Activated CD8-positive, alpha-beta memory T cell treated with anti-CD3 and anti-CD28 coated beads, Interleukin-2, amount 10 ng/mL, durations not matched to agents 7 days and 5 days (primary cell): ENCODE measurements at places on chromosomes 6 and 20.
A peak's percentile ranks its signal among the peaks of the same experiment; 100 is the strongest.

DNA sequence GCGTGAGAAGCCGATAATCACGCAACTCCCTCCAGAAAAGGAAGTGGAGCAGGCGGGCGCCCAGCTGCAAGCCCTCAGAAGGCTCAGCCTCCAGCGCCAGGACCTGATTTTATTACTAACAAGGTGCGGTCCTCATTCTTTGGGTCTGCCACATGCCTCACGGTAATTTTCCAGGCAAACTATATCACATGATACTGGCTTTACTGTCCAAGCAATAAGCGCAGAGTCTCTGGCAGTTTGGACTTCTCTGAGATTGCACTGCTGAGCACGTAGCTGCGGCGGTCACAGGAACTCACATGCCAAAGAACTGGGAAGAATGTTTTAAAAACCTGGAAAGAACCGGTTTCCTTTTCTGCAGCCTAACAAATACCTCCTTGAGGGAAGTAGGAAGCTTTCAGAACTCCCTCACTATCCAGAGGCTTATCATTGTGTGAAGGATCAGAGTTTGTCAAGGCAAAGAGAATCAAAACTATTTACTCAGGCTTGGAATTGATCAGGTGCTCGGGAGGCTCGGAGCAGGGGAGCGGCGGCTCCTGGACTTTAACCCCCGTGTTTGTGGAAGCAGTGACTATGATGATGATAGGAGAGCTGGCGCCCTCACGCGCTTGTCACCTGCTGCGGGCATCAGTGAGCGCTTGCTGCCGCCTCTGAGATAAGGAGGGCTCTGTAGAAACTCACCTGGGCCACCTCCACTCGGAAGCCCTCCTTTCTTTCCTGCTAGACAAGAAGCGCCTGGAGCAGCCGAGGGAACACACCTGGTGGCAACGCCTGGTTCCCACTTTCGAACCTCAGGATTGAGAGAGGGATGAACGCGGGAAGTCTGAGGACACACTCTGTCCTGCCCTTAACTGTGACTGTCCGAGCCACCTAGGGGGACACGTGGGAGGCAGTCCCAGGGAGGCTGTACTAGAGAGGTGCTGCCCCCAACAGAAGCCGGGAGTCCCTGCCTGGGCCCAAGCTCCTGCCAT lies 27.2 kb upstream of the SYNJ2 start:
- DNase-seq, result no peak

DNA sequence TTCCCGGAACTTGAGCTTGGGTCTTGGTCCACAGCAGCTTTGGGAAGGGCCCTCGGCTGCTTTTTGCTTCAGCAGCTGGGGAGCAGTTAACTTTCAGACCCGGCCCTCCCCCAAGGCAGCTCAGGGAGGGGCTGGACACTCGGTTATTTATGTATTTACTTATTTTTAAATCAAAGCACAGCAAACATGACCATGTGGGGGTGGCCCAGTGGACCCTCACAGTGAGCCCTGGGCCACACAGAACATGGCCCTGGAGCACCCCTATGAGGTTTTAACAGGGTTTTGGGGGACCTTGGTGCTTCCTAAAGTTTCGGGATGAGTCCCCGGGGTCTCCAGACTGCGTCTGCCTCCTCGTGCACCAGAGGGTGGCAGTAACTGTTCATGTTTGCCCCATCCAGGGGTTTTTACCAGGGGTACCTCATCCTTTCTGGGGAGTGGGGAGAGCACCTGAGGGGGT lies 26.6 kb upstream of the NPBWR2 start:
- DNase-seq, result no peak

DNA sequence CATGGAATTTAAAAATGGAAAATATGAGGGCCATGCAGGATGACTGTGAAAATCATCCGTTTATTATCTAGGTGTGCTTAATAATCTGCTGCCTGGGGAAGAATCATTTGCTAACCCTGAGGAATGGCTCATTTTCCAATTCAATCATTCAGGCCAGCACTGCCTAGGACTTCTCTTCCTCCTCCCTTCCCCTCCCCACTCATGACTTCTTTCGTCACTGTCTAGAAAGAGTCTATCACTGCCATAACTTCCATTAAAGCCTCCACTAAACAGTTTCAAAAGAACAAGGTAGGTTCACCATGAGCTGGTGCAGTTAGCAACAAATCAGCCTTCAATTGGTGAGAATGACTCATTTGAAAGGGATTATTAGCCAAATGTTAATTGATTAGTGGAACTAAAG lies 43.9 kb downstream of the TSHZ2 start:
- no peak for DNase-seq

DNA sequence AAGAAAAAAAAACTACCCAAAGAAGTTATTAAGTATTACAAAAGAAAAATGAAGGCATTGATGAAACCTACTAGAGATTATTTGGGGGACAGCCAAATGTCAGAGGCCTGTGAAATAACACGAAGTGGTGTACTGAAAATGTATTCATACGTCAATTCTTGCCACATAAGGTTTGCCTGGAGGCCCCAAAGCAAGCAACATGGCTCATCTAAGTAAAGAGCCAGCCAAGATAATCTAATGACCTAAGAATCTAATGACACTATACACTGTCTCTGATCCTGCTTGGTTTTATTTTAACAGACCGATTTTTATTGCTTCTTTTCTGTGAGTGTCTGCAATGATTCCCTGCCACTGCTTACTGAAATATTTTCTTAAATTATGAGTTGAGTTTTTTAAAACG lies 34.7 kb downstream of the FILIP1 start:
- DNase-seq, result no peak

- no peak for DNase-seq
Measured at GRCh38 chr6:1390133-1390945, 963 bp downstream of the FOXF2 start.

DNA sequence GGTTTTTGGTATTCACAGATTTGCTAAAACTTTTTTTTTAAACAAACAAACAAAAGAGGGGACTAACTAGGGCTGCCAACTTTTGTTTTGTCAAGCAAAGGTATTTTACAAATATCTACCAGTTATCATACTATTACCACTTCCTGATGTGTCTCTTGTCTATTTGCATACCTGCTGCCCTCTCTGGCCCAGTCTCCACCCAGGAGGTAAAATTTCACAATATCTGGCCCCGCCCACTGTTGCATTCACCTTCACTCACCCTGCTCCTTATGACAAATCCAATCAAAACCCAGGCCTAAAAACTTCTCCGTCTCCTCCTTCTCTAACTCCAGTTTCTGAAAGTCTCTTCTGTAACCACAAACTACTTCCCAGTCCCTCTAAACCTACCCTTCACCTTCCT lies 82.2 kb downstream of the TRERF1 start:
- DNase-seq, result peak; percentile 68

- DNase-seq, result peak; percentile 57
Measured at GRCh38 chr6:42007286-42008137, 42.8 kb upstream of the TAF8 start.

DNA sequence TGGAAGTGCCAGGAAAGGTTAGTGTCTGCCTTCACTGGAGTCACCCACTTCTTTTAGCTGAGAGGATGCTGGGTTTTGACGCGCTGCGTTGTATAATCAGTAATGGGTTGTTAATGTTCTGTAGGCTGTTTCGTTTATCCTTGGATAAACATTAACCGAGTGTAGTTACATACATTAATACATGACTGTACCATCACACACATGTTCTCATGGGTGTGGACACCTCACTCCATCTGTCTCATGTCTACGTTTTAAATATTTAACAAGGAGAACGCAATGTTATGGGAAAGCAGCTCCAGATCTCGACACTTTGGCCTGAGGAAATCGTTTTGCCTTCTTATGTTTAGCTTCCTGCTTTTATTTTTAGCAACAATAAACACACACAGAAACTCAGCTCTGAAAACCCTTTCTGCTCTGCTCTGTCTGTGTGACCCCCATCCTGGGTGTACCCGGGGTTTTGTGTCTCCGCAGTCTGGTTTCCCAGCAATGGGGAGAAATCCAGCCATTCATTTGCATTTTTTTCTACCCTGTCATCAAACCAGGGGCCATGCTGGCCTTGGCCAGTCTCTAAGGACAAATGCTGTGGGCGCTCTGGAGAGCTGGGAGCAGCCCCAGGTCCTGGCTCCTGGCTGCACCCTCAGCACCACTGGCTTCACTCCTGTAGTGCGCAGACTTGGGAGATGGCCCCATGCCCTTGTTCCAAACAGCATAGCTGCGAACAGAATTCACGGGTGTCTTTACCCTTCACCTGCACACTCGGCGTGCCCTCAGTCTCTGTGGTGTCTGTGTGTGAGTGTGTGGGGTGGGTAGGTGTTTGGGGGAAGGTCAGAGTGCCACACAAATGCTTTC lies 110.8 kb downstream of the ERMARD start:
- DNase-seq, result peak; percentile 34

GRCh38 chr6:39980839-39981580 lies 46.7 kb upstream of the MOCS1 start:
- DNase-seq, result no peak

DNA sequence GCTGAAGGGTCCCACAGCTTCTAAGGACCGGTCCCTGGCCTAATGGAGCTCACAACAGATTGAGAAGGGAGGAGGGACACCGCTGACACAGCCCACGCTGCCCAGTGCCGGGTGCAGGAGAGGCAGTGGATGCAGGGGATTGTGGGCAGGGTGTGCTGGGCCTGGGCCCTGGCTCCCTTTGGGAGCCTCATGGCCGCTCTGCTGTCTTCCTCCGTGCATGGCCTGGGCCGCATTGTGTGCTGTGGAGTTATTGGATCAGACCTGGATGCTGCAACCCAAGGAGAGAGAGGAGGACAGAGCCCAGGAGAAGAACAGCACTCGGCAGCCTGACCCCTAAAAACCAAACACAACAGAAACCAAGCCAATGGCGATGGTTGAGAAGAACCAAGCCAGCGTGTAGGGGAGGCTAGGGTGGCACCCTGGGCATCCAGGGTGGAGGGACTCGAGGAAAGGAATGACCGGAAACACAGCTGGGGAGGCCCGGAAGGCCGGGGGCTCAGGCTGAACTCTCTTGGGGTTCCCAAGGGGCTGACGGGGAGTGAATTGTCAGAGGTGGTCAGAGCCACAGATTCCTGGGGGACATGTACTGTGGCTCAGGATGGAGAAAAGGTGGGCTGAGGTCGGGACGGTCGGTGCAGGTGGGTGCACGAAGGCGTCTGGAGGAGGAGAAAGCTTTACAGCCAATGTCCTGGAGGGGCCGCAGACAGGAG lies 41.0 kb downstream of the ERMARD start:
- peak; percentile 36 for DNase-seq

GRCh38 chr6:148432462-148433195 lies 90.0 kb downstream of the SASH1 start:
- no peak for DNase-seq

GRCh38 chr6:120686492-120686891 lies 647.8 kb downstream of the TBC1D32 start:
- no peak for DNase-seq

- no peak for DNase-seq
Measured at GRCh38 chr6:79004239-79004638, 73.8 kb downstream of the PHIP start.

- DNase-seq, result peak; percentile 64
Measured at GRCh38 chr20:47220161-47220582, 136.3 kb downstream of the ZMYND8 start.

GRCh38 chr20:23257848-23258746 lies 92.5 kb upstream of the NXT1 start:
- DNase-seq, result no peak

DNA sequence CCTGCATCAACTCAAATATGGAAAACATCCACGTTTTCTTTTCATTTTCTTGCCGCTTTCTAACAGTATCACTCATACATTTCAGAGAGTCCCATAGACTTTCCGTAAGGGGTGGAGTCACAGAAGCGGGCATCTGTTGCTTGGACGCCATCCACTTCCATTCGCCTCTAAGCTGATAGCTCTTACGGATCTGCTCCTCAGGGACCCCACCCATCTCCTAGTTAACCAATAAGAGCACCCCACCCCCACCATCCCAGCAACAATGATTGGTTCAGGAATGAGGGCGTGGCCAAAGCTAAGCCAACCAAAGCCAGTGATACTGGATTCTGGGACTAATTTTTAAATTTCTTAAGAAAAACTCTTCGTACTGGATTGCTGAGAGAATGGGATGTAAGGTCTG lies 42.4 kb downstream of the SLC2A10 start:
- DNase-seq, result no peak
